HFF-Myc (cell line): ENCODE measurements at places on chromosomes 3 and 15.

DNA sequence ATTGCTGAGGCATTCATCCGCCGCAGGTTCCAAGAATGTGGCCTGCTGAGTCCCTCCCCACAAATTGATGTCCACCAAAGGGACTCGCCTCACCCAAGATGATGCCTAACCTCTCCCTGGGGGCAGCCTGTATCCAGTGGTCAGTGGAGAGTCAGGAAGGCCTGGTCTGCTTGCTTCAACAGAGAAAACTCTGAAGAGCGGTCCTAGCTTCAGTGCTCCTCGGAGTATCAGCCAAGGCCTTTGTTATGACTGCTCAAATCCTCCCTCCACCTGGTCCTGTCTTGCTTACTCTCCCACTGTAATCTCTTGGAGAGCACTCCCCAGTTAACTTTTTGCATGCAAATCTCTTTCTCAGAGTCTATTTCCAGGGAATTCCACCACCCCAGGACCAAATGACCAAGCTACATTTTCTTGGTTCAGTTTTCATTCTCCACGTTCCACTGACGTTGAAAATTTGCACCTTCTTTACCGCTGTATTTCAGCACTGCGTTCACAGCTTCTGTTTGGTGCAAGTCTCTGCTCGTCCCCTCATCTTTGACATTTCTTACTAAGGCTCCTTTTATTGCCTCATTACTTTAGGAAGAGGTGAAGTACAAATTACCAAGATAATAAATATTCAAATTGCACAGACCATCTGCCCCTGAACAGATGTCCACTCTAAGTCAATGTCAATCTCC, 22.3 kb downstream of the CMTM7 start:
- no peak for DNase-seq

GRCh38 chr3:43907508-43907858, 216.7 kb downstream of the ABHD5 start:
- DNase-seq = no peak

DNA sequence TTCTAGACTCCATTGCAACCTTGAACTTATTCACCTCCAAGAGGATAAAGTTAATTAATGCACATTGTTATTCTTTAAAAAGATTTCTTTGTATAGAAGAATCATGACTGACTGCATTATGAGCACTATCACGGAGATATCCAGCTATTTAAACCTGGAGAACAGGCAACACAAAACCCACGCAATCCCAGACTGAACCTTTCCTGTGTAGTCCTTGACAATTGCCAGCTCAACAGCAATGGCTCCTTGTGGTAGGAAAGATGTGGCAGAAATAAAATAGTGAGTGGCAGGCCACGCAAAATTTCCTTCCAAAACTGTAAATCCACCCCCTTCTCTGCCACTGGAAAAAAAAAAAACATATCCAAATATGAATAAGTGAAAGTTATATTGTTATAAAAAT, 573.7 kb downstream of the EPHB1 start:
- DNase-seq = no peak

GRCh38 chr15:83815506-83815905, 161.6 kb downstream of the ADAMTSL3 start:
- no peak for DNase-seq

DNA sequence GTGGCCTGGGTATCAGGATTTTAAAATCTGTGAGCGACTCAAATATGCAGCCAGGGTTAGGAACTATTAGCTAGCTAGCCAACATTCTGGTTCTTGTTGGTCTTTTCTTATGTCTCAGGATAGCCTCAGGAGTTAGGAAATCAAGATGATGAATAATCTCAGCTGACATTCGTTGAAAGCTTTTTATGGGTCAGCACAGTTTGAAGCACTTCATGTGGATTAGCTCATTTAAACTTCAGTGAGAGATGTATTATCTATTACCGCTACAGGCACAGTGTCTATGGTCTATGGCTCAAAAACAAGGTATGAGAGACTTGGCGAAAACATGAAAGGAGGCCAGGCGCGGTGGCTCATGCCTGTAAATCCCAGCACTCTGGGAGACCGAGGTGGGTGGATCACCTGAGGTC, 187.5 kb upstream of the THRB start:
- no peak for DNase-seq

GRCh38 chr3:169364497-169364896, 299.0 kb downstream of the MECOM start:
- DNase-seq = no peak
